ENCODE measurements at places on chromosomes 1 and 21.

GRCh38 chr21:37149411-37149810 lies 76.4 kb downstream of the TTC3 start:
- DNase-seq: no peak

DNA sequence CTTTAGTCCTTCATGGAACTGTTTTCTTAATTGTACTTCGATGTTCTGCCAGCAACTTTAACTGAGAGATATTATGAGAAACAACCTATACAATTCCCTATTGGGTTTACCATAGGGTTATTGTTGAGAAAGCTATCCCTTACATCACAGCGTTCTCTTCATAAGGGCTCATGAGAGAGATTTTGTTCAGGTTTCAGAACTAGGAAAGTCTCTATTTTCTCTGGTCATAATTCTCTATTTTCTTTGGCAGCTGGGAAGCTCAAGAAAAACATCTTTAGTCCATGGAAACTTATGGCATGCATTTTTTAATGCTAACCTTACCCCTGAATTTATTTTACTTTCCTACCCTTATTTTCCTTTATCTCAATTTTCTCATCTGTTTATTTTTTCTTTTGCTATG lies 38.2 kb downstream of the NMNAT2 start:
- no peak for DNase-seq

- no peak for DNase-seq
Measured at GRCh38 chr1:230823426-230823825, 44.9 kb downstream of the C1orf198 start.

DNA sequence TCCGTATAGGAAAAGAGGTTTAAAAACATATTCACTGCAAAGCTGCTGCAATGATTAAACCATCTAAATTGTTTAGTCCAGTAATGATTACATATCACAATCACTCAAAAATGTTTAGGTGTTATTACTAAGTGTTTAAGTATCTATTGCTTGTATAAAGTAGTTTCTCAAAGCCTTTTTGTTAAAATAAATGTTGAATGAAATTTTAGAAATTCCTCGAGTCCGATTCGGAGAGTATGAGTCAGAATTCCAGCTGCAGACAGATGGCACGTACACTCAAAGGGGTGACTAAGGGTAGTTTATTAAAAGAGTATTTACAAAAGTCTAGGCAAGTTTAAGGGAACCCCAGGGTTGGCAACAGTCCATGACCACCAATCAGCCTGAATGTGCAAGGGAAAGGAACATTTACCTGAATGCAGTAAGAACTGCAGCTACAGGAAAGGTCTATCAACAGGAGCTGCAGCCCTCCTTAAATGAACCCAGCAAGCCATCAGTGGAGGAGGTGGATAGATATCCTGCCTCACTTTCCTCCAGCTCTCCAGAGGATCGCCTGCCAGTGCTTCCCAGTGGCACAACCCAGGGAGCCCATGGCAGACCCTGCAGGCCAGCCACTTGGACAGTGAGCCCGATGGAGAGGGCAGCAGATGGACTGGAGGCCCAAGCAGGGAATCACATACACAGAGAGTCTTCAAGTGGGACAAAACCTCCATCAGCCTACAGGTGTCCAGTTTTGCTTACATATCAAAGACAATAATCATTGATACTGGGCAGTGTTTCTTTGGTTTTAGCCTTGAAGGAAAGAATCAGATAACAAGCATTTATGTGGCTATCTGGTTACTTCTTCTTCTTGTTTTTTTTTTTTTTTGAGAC lies 92.1 kb upstream of the SLC44A3 start:
- DNase-seq: no peak

- no peak for DNase-seq
Measured at GRCh38 chr1:226668173-226668560, 70.9 kb downstream of the ITPKB start.

- no peak for DNase-seq
Measured at GRCh38 chr1:223029985-223030769, 112.9 kb downstream of the TLR5 start.

DNA sequence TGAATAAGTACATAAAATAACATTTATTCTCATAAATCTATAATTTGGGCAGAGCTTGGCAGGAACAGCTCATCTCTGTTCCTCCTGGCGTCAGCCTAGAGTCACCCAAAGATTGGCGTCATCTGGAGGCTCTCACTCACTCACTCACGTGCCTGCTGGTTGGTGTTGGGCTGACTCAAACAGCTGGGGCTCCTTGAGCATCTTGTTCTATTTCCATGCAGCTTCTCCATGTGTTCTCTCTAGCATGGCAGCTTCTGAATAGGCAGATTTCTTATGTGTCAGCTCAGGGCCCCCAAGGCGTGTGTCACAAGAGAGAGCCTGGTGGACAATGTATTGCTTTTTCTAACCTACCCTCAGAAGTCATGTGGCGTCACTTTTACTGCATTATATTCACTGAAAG lies 70.6 kb upstream of the RAB3GAP2 start:
- DNase-seq: no peak

GRCh38 chr1:63906047-63906704 lies 132.4 kb downstream of the ROR1 start:
- no peak for DNase-seq

DNA sequence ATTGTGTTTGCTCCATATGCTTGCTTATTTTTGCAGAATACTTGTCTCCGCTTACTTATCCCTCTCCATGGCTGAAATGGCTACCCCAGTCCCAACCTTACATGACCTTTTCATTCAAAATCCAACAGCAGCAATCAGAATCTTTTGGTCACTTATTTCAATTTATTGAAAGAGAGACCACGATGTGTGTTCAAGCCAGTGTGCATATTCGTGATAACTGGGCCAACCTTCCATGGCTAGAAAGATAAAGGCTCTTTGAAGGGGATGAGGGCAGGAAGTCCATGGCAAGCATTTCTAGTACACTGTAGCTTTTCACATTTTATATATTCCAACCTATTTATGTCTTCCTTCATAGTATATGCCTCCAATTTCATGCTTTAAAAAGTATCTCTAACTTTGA lies 23.1 kb downstream of the HSD11B1 start:
- no peak for DNase-seq

- no peak for DNase-seq
Measured at GRCh38 chr1:16458831-16459230, 18.3 kb downstream of the NECAP2 start.

GRCh38 chr1:245001252-245001651 lies 136.9 kb upstream of the HNRNPU start:
- no peak for DNase-seq

Data from NCI-H510A treated with DMSO at 0.1 percent for 48 hours (cell line).